ENCODE measurements at places on chromosomes 2 and 18.

DNA sequence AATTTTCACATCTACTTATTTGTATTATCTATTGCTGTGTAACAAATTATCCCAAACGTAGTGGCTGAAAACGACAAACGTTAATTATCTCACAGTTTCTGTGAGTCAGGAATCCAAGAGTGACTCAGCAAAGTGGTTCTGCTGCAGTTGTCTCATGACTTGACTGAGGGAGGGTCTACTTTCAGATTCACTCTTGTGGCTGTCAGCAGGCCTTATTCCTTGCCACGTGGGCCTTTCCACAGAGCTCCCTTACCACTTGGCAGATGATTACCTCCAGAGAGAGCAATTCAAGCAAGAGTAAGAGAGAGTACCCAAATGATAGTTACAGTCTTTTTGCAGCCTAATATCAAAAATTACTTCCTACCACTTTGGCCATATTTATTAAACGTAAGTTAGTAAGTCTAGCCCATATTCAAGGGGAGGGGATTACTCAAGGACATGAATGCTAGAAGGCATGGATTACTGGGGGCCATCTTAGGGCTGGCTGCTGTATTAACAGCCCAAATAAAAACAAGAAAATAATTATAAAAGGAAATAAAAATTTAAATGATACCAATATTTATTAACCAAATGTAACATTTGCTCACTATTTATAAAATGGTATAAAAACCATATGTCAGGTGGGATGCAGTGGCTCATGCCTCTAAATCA is 48.7 kb upstream of the NBEAL1 start:
- DNase-seq, result peak; percentile 7

- DNase-seq, result peak; percentile 29
Observed at GRCh38 chr2:166388481-166389070, 12.8 kb upstream of the SCN9A start.

DNA sequence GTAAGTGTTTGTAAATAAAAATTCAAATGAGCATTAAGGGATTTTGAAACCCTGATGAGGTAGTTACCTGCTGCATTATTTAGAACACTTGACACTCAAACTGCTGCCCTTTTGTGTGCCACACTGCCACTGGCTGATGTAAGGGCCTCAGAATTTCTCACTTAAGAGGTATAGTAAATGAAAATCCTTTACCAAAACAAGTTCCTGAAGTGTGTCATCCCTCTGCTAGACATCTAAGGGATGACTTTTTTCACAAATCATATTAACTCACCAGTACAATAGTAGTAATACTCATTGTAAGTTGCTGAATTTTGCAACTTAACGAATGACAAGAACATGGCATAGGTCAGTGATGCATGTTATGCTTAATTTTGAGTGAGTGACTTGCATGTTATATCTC is 274.9 kb upstream of the UBE2E3 start:
- DNase-seq, result no peak

- peak; percentile 71 for DNase-seq
Observed at GRCh38 chr2:83991992-83992391, 467.1 kb downstream of the SUCLG1 start.

DNA sequence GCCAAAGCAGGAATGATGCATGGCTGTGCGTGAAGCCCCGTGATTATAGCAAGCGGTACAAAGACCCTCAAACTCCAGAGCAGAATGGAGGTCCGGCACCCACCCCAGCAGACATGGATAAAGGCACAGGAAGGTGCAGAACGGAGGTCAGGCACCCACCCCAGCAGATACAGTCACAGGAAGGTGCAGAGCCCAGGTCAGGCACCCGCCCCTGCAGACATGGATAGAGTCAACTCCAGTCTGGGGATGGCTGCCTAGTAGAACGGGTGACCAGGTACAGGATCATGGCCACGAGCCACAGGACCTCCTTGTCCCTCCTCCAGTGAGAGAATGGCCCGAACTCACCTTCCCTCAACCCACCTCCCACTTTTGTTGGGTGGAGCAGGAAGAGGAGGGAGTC is 318.3 kb upstream of the SALL3 start:
- no peak for DNase-seq

DNA sequence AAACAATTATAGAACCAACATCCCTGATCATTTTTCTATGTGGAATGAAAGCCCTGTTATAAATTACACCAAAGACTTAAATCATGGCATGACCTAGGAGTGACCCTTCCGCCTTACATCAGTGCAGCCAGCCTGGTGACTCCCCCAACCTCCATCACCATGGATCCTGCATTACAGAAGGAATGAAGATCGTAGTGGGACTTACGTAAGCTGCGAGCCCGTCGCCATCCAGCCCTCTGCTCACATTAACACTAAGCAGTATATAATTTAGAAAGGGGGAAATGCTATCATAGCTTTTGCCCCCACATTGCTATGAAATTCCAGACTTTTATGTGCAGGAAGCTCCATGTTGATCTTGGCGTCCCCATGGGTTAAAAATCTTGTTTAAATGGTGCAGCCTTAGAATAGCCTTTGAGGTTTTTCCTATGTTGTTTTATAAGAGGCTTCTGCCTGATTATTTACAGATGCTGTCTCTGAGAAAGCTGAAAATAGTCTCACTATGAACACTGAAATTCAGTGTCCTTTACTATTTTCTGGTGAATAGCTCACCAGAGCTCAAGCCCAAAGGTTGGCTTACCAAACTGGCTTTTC is 76.3 kb downstream of the COLEC12 start:
- DNase-seq, result no peak

DNA sequence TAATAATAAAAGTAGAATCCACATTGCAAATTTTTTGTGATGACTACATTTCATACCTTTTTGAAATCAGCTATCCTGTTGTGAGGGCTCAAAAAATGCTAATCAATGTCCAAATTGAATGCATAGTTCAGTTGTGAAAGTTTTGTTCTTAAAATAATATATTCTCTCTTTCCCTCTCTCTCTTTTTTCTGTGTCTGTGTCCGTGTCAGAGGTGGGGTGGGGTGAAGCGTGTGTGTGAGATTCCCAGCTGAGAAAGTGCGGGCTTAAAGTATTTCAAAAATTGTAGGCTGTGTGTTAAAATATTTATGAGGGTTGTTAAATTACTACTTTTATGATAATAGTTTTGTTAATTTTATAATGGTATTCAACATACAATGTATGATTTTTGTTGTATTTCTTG is 388.0 kb upstream of the LRRTM4 start:
- DNase-seq, result no peak

GRCh38 chr18:2354292-2354691 is 217.0 kb downstream of the METTL4 start:
- DNase-seq, result no peak

DNA sequence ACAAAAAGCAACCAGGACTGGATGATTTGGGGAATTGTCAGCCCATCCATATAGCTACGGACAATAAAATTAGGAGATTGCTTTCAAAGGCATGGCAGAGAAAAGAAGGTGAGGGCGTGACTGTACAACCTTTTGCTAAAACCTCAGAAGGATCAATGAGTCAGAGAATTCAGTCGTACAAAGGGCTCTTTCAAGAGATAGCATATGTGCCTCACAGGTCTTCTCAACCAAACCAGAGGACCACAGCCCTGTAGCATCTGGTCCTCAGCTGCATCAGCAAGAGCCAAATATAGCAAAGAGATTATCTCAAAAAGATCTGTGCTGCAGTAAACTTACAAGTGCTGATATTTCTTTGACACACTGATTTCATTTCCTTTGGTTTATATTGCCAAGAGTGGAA is 149.9 kb upstream of the RAB6C start:
- DNase-seq, result no peak

- no peak for DNase-seq
Observed at GRCh38 chr2:209806318-209806717, 34.7 kb downstream of the UNC80 start.

DNA sequence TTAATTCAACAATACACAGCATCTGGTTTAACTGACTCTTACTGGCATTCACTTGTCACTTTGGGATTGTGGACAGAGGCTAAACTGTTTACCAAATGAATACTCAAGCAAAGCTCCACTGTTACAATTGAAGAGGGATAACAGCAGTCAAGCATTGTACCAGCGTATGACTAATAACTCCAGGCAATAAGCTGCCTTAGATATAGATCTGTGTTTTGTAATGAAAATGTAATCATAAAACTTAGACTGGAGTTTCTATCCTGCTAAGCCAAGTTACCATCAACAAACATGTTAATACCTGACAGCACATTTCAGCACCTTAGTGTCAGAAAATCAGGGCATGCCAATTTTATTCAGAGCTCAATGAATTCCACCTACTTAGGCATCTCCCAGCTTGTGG is 889.5 kb downstream of the EPHA4 start:
- no peak for DNase-seq

DNA sequence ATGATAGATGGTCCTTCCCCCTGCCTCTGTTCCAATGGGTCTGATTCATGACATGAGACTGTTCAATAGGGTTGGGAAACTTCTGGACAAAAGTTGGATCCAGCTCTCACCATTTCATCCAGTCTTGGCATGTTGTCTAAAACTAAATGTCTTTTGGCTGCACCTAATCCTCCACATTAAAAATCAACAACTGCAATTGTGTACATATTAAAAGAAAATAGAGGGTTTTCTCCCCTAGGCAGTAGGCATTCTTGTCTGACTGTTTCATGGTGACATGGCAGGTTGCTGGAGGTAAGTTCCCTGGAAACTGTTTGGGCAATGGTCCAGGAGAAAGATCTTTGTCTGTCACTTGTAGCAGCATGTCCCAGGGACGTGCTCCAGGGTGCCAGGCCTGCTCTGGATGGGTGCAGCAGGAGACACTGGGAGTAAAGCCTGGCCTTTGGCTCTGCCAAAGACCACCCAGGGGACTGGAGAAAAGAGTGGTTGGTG is 135.8 kb downstream of the TCF4 start:
- no peak for DNase-seq

DNA sequence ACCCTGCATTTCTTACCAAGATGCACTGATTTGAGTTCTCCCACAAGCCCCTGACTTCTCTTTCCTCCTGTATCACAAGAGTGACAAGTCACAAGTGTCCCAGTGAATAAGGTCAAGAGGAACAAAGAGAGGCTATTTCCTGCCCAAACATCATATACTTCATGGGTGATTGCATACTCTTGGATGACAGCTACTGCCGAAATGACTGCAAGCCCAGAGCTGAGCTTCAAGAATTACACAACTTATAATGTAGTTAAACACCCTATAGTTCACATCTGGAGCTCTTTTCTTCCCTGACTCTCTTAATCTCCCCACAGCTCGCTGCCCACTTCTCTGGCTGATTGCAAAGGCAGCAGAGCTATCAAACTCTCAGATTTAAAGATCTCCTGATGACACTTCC is 289.7 kb upstream of the PARD3B start:
- DNase-seq, result no peak

GRCh38 chr2:174771631-174772471 is 7.6 kb upstream of the CHRNA1 start:
- DNase-seq, result peak; percentile 81

- DNase-seq, result peak; percentile 79
Observed at GRCh38 chr2:218979846-218980734, 4.9 kb downstream of the FEV start.

GRCh38 chr18:42654556-42654955 is 460.9 kb downstream of the RIT2 start:
- no peak for DNase-seq

- no peak for DNase-seq
Observed at GRCh38 chr2:188245230-188245629, 46.4 kb upstream of the GULP1 start.

- DNase-seq, result no peak
Observed at GRCh38 chr18:37872562-37872961, 307.0 kb upstream of the CELF4 start.

- no peak for DNase-seq
Observed at GRCh38 chr18:78677483-78678317, 301.9 kb upstream of the SALL3 start.

GRCh38 chr2:220221992-220222391 is 594.6 kb downstream of the SLC4A3 start:
- no peak for DNase-seq

DNA sequence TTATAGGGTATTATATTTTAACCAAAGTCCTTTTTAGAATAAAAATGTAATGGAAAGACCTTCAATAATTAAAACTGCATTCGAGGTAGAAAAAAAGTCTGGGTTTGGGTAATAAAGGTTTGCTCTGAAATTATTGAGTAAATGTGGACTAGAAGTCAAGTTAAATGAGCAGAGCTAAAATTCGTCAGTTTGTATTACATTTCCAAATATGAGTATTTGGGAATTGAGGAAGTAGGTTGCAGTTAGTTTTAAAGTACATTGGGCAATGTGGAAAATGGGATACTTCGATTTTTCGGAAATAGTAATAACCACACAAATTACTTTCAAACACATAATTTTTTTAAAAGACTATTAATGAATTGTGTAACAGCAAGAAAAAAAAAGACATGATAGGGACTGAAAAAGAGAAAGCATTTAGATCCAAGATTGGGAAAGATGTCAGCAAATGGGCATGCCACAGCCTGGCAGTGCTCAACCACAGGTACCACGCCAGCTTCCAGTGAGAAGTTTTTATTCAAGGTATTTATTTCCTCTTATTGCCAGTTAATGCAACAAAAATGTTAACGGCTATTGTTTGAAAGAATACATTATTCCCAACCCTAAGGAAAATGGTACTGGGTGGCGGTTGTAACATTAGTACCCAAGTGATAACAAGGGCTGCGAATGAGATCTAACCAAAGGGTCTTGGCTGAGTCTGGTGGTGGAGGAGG is 50.0 kb downstream of the TTC39C start:
- no peak for DNase-seq

- no peak for DNase-seq
Observed at GRCh38 chr18:26619350-26619749, 71.0 kb upstream of the KCTD1 start.

DNA sequence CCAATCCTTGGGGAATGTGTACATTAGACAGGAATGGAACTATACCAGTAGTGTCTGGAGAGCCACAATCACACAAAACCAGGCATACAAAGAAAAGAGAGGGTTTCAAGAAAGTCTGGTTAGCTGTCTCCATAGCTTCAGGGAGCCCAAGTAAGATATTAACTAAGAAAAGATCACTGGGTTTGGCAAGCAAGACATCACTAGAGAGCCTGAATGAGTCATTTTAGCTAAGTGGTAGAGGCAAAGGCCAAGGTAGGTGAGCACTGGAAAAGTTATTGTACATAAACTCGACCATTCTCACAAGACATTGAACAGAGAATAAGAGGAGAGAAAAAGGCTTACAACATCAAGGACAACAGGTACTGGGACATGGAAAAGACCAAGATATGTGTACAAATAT is 143.8 kb upstream of the ARL4C start:
- no peak for DNase-seq

GRCh38 chr18:27527856-27528255 is 342.7 kb upstream of the CHST9 start:
- DNase-seq, result no peak

DNA sequence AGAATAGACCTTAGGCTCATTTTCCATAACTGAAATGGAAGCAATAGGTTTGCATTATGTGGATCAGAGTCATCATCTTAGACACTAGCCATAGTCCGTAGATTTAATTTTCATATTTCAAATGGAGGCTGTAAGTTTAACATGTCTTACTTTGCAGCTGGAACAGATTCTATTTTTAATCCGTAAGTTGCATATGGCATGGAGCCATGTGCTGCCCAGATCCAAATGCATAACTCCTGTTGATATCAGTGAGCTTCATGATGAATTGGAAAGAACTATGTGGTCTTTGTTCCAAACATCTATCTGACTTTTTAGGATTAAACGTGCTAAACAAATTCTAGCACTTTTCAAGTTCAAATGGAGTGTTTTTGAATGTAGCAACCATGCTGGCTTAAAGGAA is 43.4 kb downstream of the MEIS1 start:
- DNase-seq, result no peak

All from COLO829 (cell line).